ENCODE measurements at places on chromosomes 1 and 21.

GRCh38 chr1:31880957-31881687, 57.0 kb downstream of the PTP4A2 start:
- no peak for DNase-seq

DNA sequence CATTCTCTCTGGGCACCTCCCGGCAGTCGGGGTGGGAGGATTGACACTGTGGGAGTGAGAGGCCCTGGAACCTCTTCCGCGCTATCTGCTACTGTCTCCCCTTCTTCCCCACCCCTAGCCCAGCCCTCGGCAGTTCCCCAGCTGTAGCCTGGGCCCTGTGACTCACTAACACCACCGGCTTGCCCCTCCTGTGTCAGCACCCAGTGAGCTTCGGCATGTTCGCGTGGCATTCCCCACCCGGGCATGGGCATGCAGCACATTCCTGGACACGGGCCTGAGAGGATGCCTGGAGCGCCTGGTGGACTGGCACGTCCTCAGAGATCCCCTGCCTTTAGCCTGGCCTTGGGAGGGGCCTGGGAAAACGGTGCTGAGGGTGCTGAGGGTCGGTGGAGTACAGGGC, 1.3 kb downstream of the CDK18 start:
- no peak for DNase-seq

DNA sequence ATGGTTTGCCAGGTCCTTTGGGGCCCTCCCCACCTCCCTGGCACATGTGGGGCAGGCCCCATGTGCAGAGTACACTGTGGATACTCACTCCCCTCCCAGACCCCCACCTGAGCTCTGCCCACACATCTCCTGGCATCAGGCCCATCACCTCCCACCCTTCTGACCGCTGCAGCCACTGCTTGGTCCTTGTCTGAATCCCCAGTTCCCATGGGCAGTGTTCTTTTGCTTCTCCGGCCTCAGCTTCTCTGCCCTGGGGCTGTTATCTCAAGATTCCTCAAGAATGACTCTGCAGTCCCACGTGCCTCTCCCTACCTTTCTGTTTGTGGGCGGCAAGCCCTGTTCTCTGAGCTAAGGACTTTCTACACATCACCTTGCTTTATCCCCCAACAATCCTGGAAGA, 187.7 kb upstream of the EDN2 start:
- DNase-seq: no peak

GRCh38 chr1:78647238-78647637, 2.4 kb upstream of the IFI44 start:
- DNase-seq: no peak

DNA sequence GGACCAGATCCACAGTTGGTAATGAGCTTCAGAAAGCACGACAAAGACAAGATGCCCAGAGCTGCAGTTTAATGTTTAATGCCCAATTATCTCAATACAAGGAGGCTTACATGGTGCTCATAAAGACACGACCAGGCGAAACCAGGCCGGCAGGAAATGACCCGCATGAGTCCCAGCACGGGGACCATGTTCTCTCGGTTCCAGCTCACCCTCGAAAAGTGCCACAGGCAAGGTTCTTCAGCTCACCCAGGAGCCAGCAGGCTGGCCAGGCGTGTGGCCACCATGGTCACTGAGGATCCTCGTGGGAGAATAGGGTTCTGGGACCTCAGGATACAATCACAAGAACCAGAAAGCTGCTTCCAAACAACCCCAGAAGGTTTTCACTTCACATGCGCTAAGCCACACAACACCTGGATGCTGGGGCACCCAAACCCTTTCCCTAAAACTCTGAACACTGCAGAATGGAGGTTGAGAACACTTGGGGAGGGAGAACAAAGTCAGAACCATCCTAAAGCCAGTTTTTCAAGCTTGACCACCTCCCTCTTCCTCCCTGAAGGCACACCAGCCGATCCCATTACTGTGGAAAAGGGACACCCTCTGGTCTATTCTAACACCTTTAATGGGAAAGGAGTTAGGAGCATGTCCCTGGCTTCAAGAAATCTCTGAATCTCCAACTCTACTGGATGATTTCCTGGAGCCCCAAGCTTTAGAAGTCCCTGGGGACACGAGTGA, 22.6 kb upstream of the ASAP3 start:
- no peak for DNase-seq

DNA sequence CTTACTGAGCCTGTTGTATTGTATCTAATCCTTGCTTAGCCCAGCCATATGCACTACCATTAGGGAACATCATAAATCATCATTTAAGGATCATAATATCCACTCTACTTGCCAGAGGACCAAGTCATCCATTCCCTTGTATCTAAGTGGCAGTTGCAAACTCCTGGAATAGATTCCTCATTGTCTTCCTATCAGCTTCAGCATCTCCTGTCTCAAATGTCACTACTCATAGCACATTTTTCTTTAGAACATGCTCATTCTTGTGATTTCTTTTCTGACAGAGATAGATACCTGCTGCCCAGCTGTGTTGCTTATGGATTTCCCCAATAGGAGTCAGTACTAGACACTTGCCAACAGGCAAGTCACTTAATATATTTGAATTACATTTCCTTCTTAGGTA, 84.3 kb downstream of the OLFML3 start:
- no peak for DNase-seq

DNA sequence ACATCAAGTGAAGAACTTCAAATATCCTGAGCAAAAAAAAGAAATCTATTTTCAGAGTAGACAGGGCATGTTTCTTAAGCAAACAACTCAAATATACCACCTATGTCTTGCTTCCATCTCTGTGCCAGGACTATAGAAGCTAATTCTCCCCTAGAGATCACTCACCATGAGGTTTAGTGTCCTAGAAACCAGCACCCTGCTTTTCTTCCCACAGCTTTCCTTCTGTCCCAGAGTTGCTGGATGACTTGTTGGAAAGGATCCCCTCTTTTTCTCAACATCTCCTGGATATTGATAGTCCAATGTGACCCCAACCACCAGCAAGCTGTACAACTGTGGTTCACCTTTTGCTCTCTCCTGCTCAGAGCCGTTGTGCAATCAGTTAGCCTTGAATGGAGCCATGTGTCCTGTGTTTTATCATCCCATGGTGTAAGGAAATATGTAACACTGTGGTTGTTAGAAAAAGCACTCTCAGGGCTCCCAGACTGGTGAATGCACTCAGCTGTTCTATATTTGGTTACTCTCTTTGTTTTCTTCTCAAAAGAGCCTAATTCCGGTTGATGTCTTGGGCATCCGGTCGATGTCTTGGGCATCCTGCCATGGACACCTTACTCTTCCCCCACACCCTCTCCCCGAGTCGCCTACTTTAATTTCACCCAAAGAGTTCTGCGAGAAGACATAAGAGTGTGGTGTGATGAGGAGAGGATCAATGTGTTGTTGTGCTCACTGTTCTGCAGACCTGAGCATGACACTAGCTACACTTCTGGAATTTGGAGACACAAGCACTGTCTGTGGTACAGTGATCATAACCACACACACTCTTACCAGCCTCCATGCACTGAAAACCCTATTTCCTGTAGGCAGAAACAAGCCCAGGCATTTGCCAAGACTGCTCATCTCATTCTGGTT, 1.7 kb downstream of the TNFSF4 start:
- DNase-seq: no peak

DNA sequence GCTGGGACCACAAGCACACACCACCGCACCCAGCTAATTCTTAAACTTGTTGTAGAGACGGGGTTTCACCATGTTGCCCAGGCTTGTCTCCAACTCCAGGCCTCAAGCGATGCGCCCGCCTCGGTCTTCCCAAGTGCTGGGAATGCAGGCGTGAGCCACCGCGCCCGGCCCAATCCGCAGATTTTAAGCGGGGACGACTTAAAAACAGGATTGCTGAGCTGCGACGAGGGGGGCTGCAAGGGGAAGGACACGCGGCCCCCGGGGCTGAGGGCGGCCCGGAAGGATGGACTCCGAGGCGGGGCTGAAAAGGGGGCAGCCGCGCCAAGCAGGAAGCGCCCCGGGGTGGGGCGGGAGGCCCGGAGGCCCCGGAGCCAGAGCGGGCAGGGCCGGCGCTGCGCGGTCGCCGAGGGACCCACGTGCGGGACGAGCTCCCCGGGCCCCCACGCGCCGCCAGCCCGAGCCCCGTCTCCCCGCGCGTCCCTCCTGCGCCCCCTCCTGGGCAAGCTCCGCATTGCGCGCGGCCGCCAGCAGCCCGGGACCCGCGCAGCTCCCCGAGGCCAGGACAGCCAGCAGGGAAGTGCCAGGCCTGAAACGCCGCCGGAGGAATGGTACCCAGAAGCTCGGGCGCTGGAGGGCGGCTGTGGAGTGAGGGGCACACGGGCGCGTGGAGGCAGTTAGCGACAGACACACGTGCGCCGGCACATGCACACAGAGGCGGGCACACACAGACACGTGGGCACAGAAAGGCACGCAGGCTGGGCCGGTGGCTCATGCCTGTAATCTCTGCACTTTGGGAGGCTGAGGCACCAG, 5.5 kb upstream of the PRKCZ start:
- peak; percentile 47 for DNase-seq

DNA sequence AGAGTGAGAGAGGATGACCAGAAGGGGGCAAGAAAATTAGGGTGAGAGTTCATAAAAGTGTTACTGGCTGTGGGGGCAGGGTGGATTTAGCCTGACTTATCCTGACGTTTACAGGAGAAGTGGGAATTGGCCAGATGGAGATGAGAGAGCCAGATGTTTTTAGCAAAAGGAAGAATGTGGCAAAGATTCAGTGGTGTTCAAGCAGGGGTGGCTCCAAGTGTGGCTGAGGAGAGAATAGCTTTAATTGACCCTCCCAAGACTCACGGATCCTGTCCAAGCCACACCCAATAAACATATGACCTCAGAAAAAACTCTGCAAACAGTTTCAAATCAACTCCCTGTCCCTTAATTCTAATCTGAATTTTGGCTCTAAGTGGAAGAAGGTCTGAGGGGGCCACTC, 35.2 kb upstream of the EDEM3 start:
- DNase-seq: no peak

DNA sequence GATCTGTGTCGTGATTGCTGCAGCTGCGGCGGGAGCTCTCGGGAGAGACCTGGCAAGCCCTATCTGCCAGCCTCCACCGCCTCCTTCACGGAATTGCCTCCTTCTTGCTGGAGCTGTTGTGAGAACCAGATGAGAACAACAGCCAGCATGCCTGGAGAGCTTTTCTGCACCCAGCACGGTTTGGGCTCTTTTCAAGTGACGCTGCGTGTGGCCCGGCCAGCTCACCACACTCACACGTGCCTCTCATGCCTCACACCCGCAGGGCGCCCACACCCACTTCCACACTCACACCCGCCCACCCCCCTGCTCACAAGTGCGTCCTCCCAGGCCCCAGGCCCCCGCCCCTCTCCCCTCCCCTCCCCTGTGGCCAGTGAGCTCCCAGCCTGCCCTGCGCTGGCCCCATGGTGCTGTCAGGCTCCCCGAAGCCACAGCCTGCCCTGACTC, 135.7 kb upstream of the RUNX3 start:
- DNase-seq: no peak

GRCh38 chr21:26748066-26748465, 97.1 kb downstream of the ADAMTS1 start:
- no peak for DNase-seq

DNA sequence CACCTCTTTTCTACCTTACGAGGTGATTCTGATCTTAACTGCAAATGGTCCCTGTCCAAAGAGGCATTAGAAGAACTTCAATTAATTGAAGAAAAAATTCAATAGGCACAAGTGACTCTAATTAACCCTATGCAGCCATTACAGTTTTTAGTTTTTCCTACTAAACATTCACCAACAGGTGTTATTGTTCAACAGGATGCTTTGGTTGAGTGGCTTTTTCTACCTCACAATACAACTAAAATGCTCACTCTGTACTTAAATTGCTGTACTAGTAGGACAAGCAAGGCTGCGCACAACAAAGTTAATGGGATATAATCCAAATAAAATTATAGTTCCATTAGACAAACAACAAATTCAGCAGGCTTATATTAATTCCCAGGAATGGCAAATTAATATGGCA, 11.6 kb upstream of the PM20D1 start:
- no peak for DNase-seq

DNA sequence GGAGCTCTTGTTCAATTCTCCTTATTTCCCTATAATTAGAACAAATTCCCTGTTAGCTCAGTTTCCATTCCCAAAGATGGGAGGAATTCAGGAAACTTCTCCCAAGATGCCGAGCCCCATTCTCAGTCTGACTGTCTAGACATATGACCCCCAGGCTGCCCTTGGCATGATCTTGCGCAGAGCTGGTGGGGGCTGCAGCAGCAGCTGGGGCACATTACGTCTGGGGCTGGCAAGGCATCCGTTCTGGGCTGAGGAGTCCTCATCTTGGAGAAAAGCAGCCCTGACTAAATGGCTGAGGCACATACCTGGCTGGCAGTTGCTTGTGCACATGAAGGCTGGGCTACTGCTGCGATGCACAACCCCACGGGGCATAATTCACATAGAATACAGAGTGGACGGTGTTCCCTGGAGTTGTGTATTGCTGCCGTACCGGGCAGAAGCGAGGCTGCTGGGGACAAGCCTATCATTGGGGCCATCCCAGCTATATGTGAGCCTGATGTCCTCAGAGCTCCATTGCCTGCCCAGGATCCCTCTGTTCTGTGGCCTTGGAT, 36.4 kb upstream of the TRABD2B start:
- no peak for DNase-seq

- DNase-seq: no peak
Observed at GRCh38 chr1:45328680-45329079, 2.0 kb downstream of the HPDL start.

DNA sequence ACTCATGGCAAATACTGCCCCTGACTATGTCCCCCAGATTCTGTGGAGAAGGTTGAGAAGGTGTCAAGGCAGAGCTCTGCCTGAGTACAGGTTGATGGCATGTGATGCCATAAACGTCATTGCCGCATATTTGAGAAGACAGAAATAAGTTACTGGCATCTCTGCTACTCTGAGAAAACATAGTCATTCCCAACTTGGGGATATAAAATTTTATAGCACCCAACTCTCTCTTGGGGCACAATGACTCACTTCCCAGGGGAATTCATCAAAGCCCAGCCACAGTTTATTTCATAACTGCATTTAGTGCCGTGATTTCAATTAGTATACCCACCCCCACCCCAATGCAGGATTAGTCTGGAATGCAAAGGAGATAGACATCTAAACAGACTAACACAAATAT, 101.9 kb upstream of the TNR start:
- DNase-seq: no peak

DNA sequence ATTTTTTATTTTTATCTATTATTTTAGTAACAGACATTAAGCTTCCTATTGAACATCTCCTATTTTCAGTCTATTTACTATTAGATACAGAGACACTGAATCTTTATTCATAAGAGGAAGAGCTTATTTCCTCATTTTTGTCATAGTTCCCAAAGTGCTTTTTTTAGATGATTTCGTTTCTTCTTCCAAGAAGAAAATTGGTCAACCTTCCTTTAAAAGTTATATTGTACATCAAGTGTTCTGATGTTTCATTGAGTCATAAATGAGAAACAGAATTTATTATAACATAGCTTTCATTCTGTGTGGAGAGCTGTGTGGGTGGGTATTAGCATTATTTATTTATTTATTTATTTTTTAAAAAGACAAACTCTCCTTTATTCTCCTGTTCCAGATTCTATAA, 50.6 kb upstream of the BACH1 start:
- DNase-seq: no peak

Data from NCI-H510A treated with DMSO at 0.1 percent for 48 hours (cell line).